ENCODE measurements at places on chromosomes 13 and 19.

DNA sequence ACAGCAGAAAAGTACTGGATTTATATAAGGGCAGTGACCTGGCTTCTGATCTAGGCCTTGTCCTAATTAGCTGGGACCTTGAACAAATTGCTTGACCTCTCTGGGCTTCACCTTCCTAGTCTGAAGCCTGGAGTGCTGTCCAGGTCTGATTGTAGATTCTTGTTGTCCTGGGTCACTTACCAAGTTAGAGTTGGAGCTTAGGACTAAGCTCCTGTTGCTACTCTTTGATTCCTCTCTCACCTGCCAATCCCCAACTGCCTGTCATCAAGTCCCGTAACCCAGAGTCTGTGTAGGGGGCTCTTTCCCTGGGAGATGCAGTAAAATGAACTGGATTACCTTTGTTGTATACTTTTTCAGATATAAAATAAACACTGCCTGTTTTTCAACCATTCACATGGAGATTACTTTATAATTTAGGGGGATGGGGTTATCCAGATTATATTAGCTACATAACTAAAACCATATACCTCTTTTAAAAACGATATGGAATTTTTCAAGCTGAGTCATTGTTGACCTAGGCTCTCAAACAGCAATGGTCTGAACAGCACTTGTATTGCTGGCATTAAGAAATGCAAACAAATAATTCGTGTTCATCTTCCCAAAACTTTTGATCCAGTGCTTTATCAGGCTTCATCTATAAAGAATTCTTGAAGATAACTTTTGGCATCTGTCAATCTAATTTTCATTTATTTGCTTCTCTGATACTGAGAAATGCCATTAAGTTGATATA is 5.8 kb downstream of the ARHGAP35 start:
- DNase-seq, result peak; percentile 79

DNA sequence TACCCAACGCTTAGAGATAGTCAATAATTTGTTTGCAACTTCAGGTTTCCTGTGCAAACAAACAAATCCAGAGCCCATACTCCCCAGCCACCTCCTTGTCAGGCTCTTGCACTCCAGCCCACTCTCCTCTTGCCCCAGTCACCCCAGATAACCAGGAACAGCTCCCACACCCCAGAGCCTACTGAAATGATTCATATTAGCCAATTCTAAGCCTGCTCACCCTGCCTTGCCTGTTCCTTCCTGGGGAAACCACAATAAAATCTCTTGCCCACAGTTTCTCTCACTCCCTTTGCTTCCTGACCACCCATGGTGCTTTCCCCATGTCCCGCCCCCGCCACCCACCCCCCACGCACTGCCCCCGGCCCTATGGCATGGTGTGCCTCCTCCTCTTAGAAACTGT is 3.8 kb upstream of the ACTL9 start:
- DNase-seq, result no peak

- DNase-seq, result no peak
These were observed 8.0 kb upstream of the CACTIN start for GRCh38 chr19:3634496-3635045.

- DNase-seq, result no peak
These were observed 79.1 kb downstream of the B3GLCT start for GRCh38 chr13:31278869-31279268.

- no peak for DNase-seq
These were observed 1.5 kb downstream of the CLEC11A start for GRCh38 chr19:50724522-50725217.

- DNase-seq, result no peak
These were observed 136.0 kb downstream of the SOX1 start for GRCh38 chr13:112202966-112203365.

DNA sequence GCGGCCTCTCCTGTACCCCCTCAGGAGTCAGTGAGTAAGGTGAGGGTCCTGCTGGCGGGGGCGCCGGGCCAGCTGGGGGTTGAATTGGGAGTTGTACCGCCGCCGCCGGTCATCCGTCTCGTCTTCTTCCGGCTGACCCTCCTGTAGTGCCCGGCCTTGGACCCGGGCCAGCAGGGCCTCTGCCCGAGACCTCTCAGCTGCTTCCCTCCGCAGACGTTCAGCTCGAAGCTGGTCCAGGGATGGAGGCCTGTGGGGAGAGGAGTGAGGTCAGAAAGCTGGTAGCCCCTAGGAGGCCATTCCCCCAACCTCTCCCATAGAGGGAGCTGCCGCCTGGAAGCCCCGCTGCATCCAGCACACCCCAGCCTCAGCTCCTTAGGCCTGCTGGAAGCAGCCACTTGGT is 3.8 kb downstream of the LENG1 start:
- no peak for DNase-seq

GRCh38 chr19:56290104-56290503 is 17.6 kb downstream of the EDDM13 start:
- DNase-seq, result no peak

DNA sequence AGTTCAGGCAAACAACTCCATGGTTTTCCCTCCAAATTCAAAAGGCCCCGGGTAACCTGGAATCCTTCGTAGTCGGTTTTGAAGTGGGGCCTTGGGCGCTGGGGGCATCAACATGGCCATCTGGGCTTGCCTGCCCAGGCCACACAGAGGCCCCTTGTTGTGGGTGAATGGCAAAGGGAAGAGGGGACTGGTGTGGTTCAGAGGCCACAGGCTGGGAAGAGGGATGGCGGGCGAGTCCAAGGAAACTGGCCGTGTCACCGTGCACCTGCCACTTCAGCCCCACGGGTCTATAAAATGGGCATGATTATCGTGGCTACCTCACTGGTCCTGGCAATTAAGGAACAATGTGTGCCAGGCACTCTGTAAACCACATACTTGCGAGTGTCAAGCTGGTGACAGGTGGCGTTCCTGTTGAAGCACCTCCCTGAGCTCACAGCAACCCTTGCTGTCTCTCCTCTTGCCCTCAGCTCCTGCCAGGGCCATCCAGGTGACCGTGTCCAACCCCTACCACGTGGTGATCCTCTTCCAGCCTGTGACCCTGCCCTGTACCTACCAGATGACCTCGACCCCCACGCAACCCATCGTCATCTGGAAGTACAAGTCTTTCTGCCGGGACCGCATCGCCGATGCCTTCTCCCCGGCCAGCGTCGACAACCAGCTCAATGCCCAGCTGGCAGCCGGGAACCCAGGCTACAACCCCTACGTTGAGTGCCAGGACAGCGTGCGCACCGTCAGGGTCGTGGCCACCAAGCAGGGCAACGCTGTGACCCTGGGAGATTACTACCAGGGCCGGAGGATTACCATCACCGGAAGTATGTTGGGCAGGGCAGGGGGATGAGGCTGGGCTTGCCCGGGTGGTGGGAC is 1.3 kb downstream of the LSR start:
- DNase-seq, result no peak

GRCh38 chr13:105814902-105815250 is 720.6 kb downstream of the EFNB2 start:
- no peak for DNase-seq

DNA sequence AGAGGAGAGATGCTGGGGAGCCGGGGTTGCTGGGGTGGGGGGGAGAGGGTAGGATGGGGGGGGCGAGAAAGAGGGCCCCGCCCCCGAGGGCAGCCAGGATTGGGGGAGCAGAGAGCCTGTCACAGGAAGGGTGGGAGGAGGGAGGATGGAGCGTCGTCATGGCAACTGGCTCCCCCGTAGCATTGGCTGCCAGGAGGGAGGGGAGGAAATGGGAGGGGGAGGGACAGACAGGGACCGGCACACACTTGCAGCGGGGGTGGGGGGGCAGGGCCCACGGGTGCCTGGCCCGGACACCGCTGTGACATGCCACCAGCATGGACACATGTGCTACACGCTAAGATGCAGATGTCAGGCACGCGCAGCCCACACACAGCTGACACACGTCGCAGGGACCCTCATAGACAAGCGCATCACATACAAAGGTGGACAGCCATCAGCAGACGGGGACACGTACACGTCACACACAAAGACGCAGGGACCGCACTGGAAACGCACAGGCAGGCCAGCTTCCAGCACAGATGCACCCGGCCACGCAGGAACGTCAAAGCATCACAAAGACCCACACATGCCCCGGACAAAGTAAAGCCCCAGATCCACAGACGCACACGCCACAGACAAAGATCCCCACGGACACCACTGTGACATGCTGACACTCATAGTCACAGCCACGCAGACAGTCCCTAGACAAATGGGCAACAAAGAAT is at the start of gene LMTK3:
TSS of gene LMTK3 (minus strand) at position 36 of the 704 bp plus-strand sequence. CDS start 259 bp downstream, outside the sequence.
- DNase-seq, result peak; percentile 36

- DNase-seq, result no peak
These were observed 624.4 kb upstream of the KLHL1 start for GRCh38 chr13:70732611-70733010.

- no peak for DNase-seq
These were observed 33.4 kb downstream of the CAB39L start for GRCh38 chr13:49410477-49410876.

Measured in NCI-H510A treated with DMSO at 0.1 percent for 48 hours (cell line).